ENCODE measurements at places on chromosomes 1 and 21.
A peak's percentile ranks its signal among the peaks of the same experiment; 100 is the strongest.

- DNase-seq = peak; percentile 78
Measured at GRCh38 chr21:42513985-42514882, 582 bp downstream of the SLC37A1 start.

DNA sequence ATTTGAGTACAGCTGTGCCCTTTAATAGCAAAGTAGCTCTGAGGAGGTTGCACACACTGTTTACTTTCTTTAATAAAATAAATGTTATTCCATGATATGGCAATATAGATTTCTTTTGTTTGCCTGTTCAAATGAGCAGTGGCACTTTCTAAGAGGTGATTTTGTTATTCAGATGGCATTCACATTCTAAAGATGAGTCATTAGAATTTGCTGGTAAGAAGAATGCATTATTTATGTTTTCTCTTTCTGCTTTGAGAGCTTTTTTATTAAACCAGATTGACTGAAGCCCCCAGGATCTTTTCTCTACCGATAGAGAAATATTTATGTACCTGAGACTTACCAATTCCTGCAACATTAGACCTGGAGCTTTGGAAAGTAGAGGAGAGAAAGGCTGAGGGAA, 11.2 kb upstream of the LEPR start:
- DNase-seq = no peak

- DNase-seq = no peak
Measured at GRCh38 chr1:157993147-157993917, at the start of gene KIRREL1. Gene KIRREL1, plus strand, starts transcription at chr1:157993645. Its CDS starts 32 bp downstream, at chr1:157993677.

- no peak for DNase-seq
Measured at GRCh38 chr1:241716915-241717656, 65.0 kb downstream of the WDR64 start.

DNA sequence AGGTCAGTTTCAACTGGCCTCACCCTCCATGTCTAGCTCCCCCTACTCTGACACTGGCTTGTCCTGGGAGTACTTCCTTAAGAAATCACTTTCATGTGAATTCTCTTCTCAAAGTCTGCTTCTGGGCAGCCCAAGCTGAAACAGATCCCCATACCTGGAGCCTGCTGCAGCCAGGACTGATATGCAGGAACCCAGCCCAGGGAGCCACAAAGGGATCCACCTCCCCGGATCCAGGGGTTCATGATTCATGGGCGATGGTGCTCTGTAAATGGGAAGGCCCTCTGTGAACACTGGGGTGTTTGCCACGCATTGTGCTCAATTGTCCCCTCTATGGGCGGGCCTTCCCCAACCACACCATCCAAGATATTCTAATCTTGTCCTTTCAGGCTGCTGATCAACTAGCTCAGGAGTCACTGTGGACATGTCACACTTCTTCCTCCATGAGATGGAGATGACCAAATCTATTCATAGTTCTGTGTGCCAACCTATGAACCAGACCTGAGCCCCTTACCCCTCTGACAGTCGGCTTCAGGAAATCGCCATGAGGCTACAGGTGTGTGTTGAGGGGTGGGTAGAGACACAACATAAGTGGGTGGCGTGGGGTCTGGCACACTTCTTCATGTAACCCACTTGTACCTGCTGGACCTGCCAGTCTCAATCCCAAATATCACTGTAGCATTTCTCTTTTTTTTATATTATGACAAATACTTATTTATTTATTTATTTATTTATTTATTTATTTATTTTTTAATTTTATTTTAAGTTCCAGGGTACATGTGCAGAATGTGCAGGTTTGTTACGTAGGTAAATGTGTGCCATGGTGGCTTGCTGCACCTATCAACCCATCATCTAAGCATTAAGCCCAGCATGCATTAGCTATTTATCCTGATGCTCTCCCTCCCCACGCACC, 41.8 kb downstream of the RUNX3 start:
- DNase-seq = no peak

DNA sequence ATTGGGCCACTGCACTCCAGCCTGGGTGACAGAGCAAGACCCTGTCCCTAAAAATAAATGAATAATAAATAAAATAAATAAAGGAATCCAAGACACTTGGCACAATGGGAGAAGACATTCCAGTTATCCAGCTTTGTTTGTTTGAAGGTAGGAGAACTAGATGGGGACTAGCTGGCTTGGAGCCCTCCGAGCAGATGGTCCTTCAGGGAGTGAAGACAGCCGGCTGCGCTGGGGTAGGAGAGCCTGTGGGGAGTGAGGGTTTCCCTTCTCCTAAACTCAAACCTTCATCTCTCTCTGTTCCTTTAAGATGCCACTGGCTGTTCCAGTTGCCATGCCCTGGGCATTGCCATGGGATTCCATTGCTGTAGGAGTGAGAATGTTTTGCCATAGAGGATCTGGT, 120.6 kb downstream of the NAV1 start:
- DNase-seq = no peak

- no peak for DNase-seq
Measured at GRCh38 chr1:194103101-194103500, 916.7 kb upstream of the B3GALT2 start.

DNA sequence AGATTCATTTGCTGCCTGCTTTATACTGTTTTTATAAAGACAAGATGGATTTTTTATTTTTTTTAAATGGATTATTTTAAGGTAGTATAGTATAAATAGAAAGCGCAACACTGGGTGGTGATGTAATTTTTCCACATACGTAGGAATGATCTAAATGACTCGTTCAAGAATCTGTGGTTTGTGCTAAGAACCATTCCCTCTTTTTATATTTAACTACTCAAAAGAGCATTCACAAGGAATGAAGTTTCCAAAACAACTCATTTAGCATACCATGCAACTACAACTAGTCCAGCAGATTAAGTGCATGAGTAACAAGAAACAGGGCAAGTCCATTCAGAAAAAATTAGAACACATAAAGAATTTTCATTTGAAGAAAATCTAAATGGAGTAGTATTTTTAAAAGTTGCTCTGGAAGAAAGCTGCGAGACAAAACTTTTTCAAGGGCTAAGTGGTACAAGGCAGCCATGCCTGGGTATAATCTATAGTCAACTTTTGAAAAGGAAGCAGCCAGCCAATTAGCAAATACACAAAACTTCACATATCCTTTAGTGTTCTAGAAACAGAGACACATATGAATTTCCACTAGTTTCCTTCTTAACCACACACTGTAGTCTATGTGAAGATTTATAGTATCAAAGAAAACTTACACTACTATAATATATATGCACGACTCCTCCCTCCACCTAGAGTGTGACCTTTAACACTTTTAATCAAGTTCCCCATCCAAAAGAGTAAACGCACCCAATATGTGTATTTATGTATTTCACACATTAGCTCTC, 23.4 kb downstream of the GTF2B start:
- no peak for DNase-seq

DNA sequence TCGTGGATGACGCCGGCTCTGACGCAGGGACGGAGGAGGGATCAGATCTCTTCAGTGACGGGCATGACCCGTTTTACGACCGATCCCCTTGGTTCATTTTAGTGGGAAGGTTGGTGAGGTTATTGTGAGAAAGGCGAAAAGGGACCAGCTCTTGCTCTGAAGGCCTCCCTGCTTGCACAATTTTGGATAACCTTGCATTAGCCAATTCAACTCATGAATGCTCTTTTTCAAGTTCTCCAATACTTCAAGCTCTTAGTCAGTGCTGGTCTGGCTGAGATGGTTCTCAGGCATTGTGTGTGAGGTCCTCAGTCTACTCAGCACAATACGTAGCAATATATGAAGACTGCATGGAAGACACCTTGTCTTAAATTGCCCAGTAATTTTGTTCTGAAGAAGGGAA, 72.6 kb upstream of the PGD start:
- DNase-seq = no peak

DNA sequence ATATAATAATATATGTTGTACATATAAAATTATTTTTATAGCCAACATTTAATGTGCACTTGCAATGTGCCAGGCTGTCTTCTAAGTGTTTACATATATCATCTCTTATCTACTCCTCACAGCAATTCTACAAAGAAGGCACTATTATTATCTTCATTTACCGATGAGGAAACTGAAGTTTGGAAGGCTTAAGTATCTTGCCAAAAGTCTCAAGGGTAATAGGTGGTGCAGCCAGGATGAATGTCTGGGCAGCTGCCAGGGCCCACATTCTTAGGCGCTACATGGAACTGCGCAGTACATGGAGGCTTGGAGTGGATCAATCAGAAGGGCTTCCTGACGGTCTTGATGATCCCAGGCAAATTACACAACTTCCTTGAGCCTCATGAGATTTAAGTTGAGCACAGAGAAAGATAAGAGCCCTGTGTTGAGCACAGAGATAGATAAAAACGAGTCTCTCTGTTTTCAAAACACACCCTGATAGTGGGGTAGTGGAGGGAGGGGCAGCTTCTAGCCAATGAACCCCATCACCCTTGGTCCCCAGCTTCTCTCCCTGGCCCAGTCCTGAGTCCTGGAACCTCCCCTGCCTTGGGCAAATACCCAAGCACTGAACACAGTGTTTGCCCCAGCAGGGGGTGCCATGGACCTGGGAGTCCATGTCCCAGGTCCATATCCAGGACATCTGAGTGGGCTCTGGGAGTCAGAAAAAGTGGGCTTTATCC, 9.2 kb downstream of the POU3F1 start:
- no peak for DNase-seq

- no peak for DNase-seq
Measured at GRCh38 chr1:162376691-162377090, at the start of gene SPATA46. Gene SPATA46, minus strand, starts transcription at chr1:162376854. Its CDS starts 64 bp downstream, at chr1:162376790.

DNA sequence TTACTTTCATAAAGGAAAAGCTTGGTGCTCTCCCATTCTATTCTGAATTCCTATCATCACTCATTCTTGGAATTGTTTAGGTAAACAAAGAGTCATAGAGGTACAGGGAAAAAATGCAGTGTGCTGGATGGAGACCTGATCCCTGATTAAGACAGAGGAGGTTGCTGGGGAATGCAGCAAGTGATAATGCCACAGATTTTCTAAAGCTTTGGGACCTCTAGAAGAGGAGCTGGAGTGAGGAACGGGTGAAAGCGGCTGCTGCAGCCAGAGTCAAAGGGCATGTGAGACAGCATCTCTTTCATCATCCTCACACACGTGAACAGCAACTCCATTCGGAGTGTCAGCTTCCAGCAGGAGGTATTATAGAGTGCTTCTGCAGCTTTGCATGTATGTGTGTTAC, 54.9 kb upstream of the DIPK1A start:
- DNase-seq = no peak

GRCh38 chr21:31629972-31630711, 29.4 kb upstream of the SOD1 start:
- DNase-seq = no peak

- DNase-seq = no peak
Measured at GRCh38 chr1:160612613-160613218, 33.4 kb upstream of the CD84 start.

Data from memory B cell (primary cell).